ENCODE measurements at places on chromosomes 7 and 10.

DNA sequence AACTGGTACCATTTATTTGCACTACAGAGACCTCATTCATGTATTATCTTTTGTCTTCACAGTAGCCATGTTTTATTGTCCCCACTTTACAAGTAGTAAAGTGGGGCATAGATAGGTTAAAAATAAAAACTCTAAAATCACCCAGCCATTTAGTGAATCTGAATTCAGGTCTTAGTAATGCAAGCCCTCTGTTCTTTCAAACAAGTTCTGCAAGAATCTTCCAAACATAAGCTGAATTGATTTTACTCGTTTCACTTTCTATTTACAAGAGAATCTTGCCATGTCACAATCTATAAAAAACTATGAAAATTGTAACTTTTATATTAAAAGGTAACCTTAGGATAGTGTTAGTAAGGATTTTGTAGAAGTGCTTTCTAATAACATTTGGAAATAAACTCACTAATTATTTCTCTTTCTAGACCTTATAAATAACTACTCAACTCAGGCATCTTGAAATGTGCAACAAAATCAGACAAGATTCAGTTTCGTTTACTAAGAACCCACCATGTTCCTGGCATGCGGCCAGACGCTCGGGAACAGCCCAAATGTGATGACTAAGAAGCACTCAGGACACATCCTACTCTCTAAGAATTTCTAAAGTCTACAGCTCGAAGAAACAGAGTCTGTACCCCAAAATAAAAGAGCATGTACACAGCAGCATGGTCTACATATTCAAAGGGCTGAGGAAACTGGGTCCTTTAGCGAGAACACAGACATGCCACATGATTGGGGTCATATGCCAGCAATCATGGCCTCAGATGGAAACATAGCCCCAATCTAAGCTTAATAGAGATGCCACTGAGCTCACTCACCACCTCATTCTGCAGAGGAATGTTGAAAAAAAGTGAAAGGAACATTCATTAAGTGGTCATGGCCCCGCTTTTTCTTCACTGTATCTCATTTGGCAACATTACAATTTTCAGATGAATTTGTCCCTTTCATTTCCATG, 167.6 kb downstream of the AMPH start:
- DNase-seq = peak; percentile 14

- no peak for DNase-seq
Measured at GRCh38 chr7:45149606-45150005, 8.0 kb upstream of the RAMP3 start.

DNA sequence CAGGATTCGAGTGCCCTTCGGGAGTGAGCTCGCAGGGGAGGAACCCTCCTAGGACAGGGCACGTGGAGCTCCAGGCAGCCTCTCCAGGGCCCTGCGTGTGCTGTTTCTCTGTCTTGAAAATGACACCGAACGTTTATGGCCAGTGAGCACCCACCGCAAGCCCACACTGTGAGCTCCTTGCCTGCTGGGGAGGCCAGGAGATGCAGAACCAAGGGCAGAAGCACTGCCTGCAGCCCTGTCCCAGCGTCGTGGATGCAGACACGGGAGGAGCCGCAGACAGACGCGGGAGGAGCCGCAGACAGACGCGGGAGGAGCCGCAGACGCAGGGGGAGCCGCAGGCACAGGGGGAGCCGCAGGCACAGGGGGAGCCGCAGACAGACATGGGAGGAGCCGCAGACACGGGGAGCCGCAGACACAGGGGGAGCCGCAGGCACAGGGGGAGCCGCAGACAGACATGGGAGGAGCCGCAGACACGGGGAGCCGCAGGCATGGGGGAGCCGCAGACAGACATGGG, 314.4 kb downstream of the PTPRN2 start:
- DNase-seq = no peak

GRCh38 chr10:102384053-102384452, 11.5 kb upstream of the NFKB2 start:
- DNase-seq = no peak

GRCh38 chr7:41451826-41452225, 251.1 kb downstream of the INHBA start:
- DNase-seq = no peak

DNA sequence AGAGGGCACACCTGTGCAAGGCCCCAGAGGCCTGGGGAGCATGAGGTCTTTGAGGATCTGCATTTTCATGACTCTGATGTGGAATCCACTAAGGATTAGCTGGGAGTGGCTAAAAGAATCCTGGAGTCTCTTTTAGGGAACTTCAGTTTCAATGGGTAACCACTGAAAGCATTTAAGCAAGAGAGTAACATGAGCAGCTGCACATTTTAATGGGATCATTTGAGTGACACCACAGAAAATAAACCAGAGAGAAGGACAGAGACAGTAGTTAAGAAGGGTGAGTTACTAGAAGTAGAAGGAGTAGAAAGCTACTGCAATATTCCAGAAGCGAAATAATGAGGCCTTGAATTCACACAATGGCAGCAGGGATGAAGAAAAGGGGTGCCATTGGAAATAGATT, 5.2 kb downstream of the GOT1 start:
- no peak for DNase-seq

DNA sequence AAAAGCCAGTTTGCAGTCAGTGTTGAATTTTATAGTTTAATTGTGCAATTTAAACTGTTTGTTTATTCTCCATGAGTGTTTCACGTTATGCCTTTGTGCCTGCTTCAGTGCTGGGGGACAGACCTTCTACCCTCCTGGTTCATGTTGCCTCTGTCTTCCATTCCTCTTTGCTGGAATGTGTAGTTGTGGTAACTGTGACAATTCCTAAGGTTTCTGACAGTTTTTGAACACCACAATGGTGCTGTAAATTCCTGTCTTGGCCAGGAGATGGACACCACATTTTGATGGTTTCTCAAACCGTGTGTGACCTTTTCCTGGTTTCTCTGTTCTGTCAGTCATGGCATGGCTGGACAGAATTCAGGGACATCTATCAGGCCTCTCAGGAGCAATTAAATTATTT, 201.7 kb downstream of the BICC1 start:
- no peak for DNase-seq

GRCh38 chr10:64039198-64039597, 518.0 kb downstream of the REEP3 start:
- no peak for DNase-seq

- DNase-seq = no peak
Measured at GRCh38 chr7:154929006-154929726, 73.8 kb downstream of the PAXIP1 start.

DNA sequence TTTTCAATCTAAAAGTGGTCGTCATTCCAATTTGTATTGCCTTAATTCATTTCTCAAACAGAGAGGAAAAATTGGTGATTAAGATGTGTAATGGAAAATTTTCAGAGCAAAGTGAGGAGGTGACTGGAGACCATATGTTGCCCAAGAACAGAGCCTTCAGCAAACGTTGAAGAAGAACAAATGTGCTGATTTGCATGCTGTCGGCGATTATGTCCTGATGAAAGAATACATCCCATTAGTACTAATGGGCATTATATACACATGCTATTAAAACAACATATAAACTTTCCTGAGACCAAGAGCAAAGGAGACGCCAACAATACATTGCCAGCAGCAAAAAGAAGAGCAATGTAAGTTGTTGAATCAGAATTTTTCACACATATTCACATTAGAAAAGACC, 100.0 kb upstream of the ARID5B start:
- no peak for DNase-seq

GRCh38 chr7:23431702-23432199, 38.5 kb downstream of the IGF2BP3 start:
- DNase-seq = no peak

DNA sequence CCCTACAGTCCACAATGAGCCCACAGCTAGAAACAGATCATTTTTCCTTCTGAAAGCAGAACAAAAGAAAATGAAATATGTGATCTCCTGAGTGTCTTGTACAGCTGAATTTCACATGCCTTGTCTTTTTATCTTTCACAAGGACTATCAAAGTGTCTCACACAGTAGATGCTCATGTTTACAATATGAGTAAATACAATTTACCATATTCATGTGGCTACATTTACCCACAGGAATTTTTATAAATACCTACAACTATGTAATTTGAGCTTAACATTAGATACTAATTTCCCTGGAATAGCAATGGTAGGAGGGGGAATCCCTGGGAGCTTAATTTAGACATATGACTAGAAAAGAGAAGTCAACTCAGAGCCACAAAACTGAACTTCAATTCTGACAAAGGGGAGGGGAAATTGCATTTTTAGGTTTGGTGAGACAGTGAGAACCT, 186.2 kb downstream of the MACC1 start:
- no peak for DNase-seq

DNA sequence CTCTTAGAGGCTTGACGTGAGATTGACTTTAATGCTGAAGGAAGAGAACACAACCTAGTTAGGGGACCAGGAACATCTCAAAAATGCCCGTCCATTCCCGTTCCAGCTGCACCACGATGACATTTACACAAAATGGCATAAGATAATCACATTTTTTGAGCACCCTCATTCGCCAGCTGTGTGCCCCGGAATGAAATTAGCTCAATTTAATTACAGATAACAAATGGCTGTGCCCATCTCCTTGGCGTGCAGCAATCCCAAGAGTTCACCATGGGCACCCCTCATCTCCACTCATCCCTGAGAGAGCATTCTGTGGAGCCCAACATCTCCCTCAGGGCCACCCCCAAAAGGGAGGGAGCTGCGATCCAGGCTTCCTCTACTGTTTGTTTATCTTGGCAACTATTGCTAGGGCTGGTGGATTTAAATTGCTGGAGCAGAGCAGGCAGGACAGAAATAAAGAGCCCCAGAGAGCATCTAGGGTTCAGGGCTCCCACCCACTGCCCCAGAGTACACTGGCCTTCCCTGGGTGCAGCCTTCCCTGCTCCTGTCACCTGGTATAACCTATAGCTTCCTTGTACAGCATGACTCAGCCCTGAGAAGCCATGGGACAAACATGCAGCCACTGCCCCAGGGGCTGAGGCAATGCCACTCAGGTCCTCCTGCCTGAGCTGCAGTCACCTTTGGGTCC, 263.5 kb downstream of the ZEB1 start:
- no peak for DNase-seq

Data from prostate gland (tissue), 2 donors.